ENCODE measurements at places on chromosomes 7 and 10. TPM values are rescaled to one million over a fixed set of nuclear protein-coding genes. Genes with fewer than 3 reads are reported as not detected.

SPDYE6 gene
- 0.29 TPM for polyA plus RNA-seq

MYOZ1 gene
- 0.51 TPM for polyA plus RNA-seq

SPDYE2B gene
- polyA plus RNA-seq = not detected

VPS26A gene
- polyA plus RNA-seq = 20.0 TPM

SPAM1 gene
- polyA plus RNA-seq = not detected

CYP3A5 gene
- polyA plus RNA-seq = 0.03 TPM

ADAMTS14 gene
- 0.13 TPM for polyA plus RNA-seq

TMEM243 gene
- polyA plus RNA-seq = 9.7 TPM

HABP2 gene
- polyA plus RNA-seq = 0.51 TPM

MTERF1 gene
- 8.3 TPM for polyA plus RNA-seq

GTPBP10 gene
- polyA plus RNA-seq = 20.3 TPM

CHRM2 gene
- polyA plus RNA-seq = 11.7 TPM

SLC39A12 gene
- not detected for polyA plus RNA-seq

EVX1 gene
- polyA plus RNA-seq = not detected

SLC26A4 gene
- polyA plus RNA-seq = 0.73 TPM

CALML3 gene
- not detected for polyA plus RNA-seq

MACROH2A2 gene
- polyA plus RNA-seq = 12.3 TPM

ZNF117 gene
- 1.8 TPM for polyA plus RNA-seq

ST8SIA6 gene
- 1.8 TPM for polyA plus RNA-seq

SAP25 gene
- polyA plus RNA-seq = 0.88 TPM

SLIT1 gene
- polyA plus RNA-seq = 0.07 TPM

FXYD4 gene
- polyA plus RNA-seq = not detected

NEBL gene
- polyA plus RNA-seq = 680 TPM

THAP5 gene
- 7.2 TPM for polyA plus RNA-seq

USP6NL gene
- 4.1 TPM for polyA plus RNA-seq

SRGN gene
- 99.2 TPM for polyA plus RNA-seq

DNAJC12 gene
- 4.5 TPM for polyA plus RNA-seq

PIK3AP1 gene
- 1.5 TPM for polyA plus RNA-seq

SCART1 gene
- 0.66 TPM for polyA plus RNA-seq

UCN3 gene
- polyA plus RNA-seq = not detected

VIPR2 gene
- 20.9 TPM for polyA plus RNA-seq

PBLD gene
- polyA plus RNA-seq = 1.3 TPM

SPOCK2 gene
- 13.4 TPM for polyA plus RNA-seq

GPRIN2 gene
- not detected for polyA plus RNA-seq

OR9A2 gene
- polyA plus RNA-seq = not detected

Data from heart right ventricle (tissue), 16 donors.